ENCODE measurements at places on chromosomes 7 and 10. TPM values are rescaled to one million over a fixed set of nuclear protein-coding genes. Genes with fewer than 3 reads are reported as not detected.

The TEX36 gene
- not detected for total RNA-seq

DNA sequence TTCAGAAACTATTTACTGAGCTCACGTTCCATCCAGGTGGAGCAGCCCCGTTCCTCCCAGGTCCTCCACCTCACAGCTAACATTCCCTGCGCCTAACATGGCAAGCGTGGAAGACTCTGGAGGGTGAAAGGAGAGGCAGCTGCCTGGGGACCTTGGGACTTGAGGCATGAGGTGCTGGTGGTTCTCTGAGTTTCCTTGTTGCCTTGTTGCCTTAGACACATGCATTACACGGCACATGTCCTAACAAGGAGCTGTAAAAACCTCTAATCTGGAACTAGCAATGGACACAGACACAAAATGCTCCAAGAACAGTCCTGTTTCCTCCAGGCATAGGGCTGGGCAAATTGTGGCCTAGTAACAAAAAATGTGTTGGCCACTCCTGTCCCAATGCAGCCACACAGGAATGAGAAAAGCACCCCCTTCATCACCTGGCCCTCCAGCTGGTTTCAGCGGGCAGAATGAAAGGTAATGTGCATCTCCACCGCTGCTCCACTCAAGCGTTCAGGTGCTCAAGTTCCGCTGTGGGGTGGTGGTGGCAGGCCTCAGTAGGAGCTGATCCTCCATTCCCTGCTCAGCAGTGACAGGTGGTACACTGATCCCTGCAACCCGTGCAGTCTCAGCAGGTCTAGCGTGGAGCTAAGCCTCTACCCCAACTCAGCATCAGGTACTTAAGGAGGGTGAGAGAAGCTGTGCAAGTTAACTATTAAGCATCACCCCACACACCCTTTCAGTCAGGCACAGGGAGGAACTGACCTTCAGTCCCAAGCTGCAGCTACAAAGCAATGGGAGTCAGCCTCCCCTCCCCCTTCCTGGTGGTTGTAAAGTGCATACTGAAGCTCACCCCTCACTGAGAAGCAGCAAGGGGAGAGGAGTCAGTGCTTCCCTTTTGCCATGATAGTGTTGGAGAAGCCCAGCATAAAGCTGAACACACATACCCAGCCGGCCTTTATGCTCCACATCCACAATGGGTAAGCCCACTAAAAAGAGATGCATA, 382.8 kb downstream of the SDK1 start:
- no peaks in the 10 kb centered on the region for H3K36me3 ChIP-seq
- no peak overlapping the region for H3K27ac ChIP-seq
- H3K4me1 ChIP-seq, result peaks cover 6% of the 10 kb centered on the region
- no peaks in the 10 kb centered on the region for H3K27me3 ChIP-seq

GRCh38 chr10:107826171-107826570, 661.7 kb upstream of the SORCS1 start:
- H3K36me3 ChIP-seq, result no peaks in the 10 kb centered on the region
- no peaks in the 10 kb centered on the region for H3K27me3 ChIP-seq
- H3K4me1 ChIP-seq, result no peaks in the 10 kb centered on the region
- DNase-seq, result no peak
- H3K27ac ChIP-seq, result no peak overlapping the region
- H3K4me3 ChIP-seq, result no peak overlapping the region

- no peak overlapping the region for H3K4me3 ChIP-seq
- DNase-seq, result peak; percentile 20
- H3K4me1 ChIP-seq, result no peaks in the 10 kb centered on the region
These were observed 10.0 kb downstream of the SFTPD start for GRCh38 chr10:79938728-79939406.
